ENCODE measurements at places on chromosomes 3 and 15. TPM values are rescaled to one million over a fixed set of nuclear protein-coding genes. Genes with fewer than 3 reads are reported as not detected.

Gene C3orf85
- total RNA-seq = not detected

Gene ARGFX
- 1.1 TPM for total RNA-seq

Gene ERICH6
- total RNA-seq = not detected

Gene TTLL13
- total RNA-seq = not detected

Gene KCTD6
- total RNA-seq = 11.5 TPM

Gene GOLGA6D
- not detected for total RNA-seq

Gene PCOLCE2
- 12.3 TPM for total RNA-seq

Gene RAB6B
- 1.4 TPM for total RNA-seq

Gene PRICKLE2
- total RNA-seq = 0.23 TPM

Gene TRIM71
- total RNA-seq = 0.05 TPM

Gene HYAL1
- total RNA-seq = not detected

Gene NMB
- total RNA-seq = 4.4 TPM

Gene FEZF2
- total RNA-seq = not detected

Gene USP50
- total RNA-seq = not detected

Gene SLCO2A1
- not detected for total RNA-seq

Gene GRIP2
- total RNA-seq = 0.57 TPM

Gene CCR5
- total RNA-seq = not detected

Gene GPR27
- not detected for total RNA-seq

Gene NOP10
- 257 TPM for total RNA-seq

Gene CBLB
- 15.7 TPM for total RNA-seq

Gene MUC13
- not detected for total RNA-seq

Gene SLC6A20
- not detected for total RNA-seq

Gene MTHFS
- 19.0 TPM for total RNA-seq

Gene GNAI2
- total RNA-seq = 63.8 TPM

Gene A4GNT
- 0.16 TPM for total RNA-seq

Gene CPLX3
- total RNA-seq = not detected

Gene STRIT1
- total RNA-seq = not detected

Gene SNURF
- 7.5 TPM for total RNA-seq

Gene CACNA2D3
- 0.15 TPM for total RNA-seq

Gene DAZL
- total RNA-seq = not detected

Gene ADGRG7
- not detected for total RNA-seq

Gene MINAR1
- 0.79 TPM for total RNA-seq

Measured in SJCRH30 (cell line).